Inflammatory macrophage (primary cell): ENCODE measurements at places on chromosomes 3 and 15.

DNA sequence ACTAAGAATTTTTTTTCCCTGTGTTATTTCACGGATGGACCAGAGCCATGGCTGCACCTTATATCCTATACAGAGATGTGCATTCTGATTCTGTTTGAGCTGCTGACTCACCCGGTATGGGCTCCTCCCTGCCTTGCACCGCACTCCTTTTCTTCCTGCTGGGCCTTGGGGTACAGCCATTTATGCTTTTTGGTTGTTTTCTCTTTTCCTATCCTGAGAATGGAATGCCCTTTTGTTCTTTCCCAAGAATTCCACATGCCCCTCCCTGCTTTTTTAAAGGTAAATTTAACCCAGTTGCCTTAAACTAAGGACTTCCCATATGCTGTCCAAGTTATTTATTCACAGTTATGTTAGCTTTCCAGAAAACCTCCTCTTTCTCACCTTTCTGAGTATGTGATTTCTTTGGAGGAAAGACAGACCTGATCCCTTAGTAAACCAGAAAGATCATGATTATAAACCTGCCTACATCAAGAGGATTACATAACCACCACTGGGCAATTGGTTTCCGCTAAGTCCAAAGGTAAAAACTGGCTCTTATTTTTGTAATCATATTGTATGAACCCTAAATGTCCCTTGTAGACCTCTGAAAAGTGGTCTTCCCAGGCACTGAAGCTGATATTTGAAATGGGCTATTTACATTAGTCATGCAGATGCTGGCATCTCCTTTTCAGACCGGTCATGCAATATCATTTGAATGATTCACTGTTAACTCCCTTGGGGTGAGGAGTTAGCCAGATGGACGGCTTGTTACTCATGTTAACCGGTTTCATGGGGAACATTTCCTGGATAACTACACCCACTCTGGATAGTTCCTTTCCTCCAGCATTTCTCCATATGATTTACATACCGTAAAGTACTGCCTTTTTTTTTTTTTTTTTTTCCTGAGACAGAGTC, 45.5 kb downstream of the TMOD3 start:
- DNase-seq: peak; percentile 25

DNA sequence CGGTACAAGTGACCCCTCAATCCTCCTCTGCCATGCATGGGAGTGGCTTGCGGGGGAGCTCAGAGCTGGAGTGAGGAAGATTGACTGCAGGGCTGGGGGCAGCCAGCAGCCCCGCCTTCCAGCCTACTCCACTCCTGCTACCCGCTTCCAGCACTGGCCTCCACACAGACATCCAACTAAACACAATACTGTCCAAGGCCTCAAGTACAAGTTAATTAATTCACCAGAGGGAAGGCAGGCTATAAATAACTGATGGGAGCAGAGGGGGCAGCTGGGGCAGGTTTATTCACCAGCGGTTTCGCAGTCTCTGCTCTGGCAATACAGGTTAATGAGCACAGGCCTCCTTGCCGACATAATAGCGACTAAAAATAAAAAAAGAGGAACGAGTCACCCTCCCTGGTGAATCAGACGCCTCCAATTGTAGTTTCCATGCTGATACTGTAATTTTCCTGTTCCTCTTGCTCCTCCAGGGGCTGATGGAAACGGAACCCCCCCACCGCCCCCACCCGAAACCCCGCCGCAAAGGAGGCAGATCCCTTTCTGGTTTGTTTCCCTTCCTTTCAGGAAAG, 166.4 kb upstream of the TLE3 start:
- DNase-seq: peak; percentile 90

GRCh38 chr15:88303395-88303794, 46.9 kb upstream of the NTRK3 start:
- DNase-seq: no peak

DNA sequence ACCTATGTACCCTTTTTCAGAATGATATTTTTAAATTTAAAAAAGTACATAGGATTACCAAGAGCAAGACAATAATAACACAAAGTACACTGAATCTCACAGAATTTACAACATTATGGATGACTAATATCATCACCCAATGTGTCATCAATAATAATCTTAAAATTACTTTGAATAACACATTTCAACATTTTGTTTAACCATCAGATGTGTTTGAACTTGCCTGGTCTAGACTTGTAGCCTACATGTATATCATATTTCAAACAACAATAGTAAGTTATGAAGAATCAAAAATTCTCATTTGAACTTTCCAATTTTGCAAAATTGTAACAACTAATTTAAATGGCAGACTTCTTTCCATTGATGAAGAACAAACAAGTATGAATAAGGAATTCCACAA, 15.1 kb downstream of the LRRC3B start:
- DNase-seq: no peak

GRCh38 chr15:48317221-48317620, 14.0 kb upstream of the DUT start:
- no peak for DNase-seq

DNA sequence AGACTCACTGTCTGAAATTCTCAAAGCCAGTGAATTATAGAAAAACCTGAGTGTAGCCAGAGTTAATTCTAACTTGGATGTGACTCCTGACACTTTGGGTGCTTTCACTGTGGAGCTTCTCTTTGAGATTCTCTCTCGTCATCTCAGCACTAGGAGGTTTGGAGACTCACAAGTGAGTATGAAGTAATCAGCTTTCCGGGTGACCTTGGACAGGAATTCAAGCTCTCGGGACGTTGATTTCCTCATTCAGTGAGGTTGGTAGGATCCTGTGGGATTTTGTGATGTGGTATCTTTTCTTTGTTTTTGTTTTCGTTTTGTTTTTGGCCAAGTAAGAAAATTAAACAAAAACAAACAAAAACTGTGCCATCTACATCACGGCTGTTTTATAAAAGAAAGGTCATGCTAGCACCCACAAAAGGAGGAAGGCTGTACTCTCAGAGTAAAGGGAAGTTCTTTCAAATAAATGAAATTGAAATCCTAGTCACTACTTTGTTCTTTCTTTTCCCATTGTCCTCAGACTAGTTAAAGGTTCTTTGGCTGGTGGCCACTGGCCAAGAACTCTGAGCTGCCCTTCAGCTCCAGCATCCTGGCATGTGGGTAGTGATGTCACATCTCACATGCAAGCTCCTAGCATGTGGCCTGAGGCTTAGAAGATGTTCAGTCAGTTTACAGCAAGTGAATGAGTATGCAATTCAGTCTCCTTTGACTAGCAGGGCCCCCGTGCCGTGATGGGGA, 263.3 kb upstream of the TPM1 start:
- peak; percentile 44 for DNase-seq

DNA sequence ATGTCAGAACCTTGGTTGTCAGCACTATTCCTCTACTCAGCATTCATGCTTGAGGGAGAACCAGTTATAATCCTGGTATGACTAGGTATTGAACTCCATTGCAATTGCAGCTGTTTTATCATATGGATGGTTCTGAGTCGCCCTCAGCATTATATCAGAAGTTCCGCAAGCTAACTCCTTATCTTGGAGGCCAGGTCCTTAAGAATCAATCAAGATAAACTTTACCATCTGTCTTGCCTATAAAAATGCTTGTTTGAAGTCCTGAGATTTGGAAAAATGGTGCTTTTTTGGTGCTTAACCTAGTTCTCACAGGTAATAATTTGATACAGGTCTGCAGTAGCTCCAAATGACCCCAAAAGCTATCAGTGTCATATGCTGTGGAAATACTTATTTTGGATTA, 16.3 kb upstream of the PLSCR1 start:
- no peak for DNase-seq

DNA sequence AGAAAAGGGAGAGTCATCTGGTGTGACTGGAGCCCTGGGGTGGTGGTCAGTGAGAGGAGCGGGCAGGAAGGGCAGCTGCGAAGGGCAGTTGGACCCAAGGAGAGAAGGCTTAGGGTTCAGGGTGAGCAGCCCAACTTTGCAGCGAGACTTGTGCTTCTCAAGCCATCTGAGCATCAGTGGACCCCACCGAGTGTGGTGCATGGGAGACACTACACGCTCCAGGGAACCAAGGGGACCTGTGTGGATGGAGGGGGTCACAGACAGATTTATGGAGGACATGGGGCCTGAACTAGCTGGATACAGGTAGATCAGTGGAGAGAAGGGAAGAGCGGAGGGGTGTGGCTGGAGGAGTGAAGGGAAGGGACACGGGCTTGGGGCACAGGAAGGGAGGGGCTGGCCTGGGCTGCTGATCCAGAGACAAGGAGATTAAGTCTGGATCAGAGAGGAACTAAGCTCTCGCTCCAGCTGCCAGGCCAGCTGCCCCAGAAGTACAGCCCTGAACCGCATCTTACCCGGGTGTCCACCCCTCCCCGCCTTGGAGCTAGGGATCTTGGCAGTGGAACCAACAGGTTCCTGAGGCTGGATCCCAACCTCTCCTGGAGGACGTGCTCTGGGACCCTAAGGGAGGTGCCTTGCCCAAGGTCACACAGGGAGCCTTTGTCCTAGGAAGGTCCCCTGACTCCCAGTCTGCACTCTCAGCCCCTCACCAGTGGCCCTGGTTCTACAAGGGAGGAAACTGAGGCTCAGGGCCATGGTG, 120.5 kb downstream of the CORO2B start:
- no peak for DNase-seq

- no peak for DNase-seq
These were observed 9.2 kb upstream of the EIF2B5 start for GRCh38 chr3:184126006-184126405.

GRCh38 chr15:70636540-70637165, 126.7 kb downstream of the UACA start:
- peak; percentile 11 for DNase-seq

- no peak for DNase-seq
These were observed 131.2 kb upstream of the SMAD3 start for GRCh38 chr15:66933932-66934867.

DNA sequence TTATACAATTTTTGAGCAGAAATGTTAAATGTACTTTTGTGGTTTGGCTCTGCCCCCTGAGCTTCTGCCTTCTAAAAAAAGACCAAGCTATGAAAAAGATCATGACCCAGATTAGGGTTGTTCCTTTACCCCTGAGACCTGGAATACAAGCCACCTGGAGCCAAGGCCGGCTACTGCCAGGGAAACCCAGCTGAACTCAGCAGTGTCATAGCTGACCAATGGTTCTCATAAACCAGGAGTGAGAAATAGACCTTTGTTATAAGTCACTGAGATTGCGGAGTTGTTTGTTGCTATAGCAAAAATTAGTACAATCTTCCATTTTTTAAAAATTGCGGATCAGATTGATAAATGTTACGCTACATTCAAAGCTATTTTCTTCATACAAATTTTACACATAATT, 1261.7 kb downstream of the ROBO1 start:
- no peak for DNase-seq

DNA sequence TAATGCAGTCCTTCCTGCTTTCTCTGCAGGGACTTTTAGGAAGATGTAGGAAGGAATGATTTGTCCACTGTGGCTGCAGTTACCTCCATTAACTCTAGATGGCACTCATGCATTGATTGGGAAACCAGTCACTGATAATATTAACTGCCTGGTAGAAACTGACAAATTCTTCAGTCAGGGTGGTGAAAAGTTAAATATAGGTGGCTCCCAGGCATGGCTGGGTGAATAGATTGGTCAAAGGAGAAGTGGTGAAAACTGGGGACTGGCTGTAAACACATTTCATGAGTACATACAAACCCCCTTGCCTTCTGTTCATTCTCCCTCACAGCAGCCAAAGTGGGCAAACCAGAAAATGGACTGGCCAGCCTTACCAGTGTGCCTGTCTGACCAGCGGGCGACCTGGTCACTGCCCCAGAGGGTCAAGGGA, 333.4 kb downstream of the THSD4 start:
- peak; percentile 61 for DNase-seq

DNA sequence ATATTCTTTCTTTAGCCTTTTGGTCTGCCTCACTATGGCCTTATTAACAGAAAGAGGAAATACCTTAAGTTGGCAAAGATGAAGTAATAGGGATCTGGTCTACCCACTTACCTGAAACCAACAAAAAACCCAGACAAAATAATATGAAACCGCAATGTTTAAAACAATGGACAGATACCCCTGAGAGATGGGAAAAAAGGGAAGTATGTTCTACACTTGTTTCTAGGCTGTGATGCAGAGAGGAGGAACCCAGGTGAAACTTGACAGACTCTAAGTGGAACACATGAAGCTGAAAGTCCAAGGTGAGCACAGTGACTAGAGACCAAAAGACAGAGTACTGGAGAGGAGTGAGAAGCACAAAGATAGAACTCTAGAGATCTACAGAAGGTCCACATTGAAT, 78.4 kb downstream of the NR2E3 start:
- no peak for DNase-seq

GRCh38 chr3:72346526-72346926, 501.7 kb downstream of the SHQ1 start:
- peak; percentile 66 for DNase-seq

DNA sequence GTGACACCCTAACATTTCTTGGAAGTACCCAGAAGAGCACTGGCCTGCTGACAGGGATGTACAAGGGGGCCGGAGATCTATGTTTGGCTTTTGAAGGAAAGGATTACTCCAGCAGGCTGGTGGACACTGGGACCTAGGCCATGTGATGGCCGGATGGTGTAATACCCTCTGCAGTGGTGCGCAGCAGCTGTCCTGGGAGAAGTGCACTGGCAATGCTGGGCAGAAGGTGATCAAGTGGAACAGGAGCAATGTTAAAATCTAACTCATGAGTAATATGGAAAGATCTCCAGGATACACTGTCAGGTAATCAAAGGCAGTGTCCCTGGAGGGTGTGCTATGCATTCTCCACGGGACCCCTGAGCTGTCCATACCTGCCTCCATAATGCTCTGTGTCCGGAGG, 71.2 kb upstream of the POMGNT2 start:
- DNase-seq: peak; percentile 17

GRCh38 chr15:85479071-85479647, 98.8 kb downstream of the AKAP13 start:
- no peak for DNase-seq

- DNase-seq: no peak
These were observed 179.6 kb downstream of the NSMCE3 start for GRCh38 chr15:29089731-29090616.

GRCh38 chr3:24220859-24221657, 273.6 kb downstream of the THRB start:
- no peak for DNase-seq

DNA sequence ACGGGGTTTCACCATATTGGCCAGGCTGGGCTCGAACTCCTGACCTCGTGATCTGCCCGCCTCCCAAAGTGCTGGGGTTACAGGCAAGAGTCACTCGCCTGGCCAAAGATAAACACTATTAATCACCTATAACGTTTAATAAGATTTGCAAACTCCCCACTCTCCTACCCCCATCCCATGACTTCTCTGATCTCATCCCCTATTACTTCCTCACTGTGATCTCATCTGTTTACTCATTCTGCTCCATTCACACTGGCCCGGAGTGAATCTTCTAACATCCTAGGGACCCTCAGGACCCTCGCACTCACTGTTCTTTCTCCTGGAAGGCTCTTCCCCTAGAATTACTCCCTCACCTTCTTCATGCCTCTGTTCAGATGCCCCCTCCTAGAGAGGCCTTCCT, 78.9 kb downstream of the DGKG start:
- DNase-seq: no peak
